ENCODE measurements at places on chromosomes 2 and 18.

DNA sequence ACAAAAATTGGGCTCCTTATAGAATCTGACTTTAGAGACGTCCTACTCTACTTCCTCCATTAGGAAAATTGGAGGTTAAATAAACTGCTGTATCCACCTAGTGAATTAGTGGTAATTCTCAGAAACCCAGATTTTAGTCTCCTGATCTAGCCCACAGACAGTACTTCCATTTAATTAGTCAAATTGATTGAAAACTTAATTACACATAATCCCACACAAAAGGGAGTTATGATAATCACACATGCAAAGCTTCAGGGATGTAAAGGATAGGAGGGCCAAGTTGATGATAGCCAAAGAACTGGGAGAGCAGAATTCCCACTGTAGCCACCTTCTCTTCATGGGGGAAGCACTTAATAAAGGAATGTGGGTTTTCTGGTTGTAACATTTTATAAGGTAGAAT, 471.9 kb downstream of the TMEM182 start:
- no peak overlapping the region for H3K4me3 ChIP-seq
- no peaks in the 10 kb centered on the region for H3K4me1 ChIP-seq
- DNase-seq, result no peak
- no peaks in the 10 kb centered on the region for H3K27me3 ChIP-seq

- no peaks in the 10 kb centered on the region for H3K4me1 ChIP-seq
- no peaks in the 10 kb centered on the region for H3K36me3 ChIP-seq
- no peak overlapping the region for H3K4me3 ChIP-seq
- no peak for DNase-seq
- no peak overlapping the region for H3K27ac ChIP-seq
Measured at GRCh38 chr2:27527182-27527581, 30.5 kb downstream of the GCKR start.

- no peaks in the 10 kb centered on the region for H3K27me3 ChIP-seq
- H3K36me3 ChIP-seq, result no peaks in the 10 kb centered on the region
Measured at GRCh38 chr2:232498452-232498851, 10.8 kb upstream of the ECEL1 start.

- no peaks in the 10 kb centered on the region for H3K4me1 ChIP-seq
- H3K36me3 ChIP-seq, result no peaks in the 10 kb centered on the region
- DNase-seq, result no peak
- H3K4me3 ChIP-seq, result no peak overlapping the region
Measured at GRCh38 chr2:138103156-138103555, 138.9 kb downstream of the HNMT start.

DNA sequence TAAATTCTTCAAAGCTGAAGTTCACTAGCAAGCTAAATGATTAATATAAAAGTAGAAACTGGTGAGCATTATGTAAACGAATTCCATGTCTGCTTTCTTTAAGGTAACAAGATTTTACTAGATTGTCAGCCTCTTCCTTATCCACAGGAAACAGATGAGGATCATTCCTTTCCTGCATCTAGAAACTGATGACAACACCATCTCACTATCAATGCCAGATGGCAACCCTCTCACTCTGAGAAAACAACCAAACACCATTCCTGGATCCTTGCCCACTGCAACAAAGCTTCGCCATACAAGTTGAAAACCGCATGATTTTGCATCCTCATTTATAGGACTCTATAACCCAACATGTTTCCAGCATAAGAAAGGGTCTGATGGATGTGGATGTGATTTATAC, 122.9 kb downstream of the ZNF521 start:
- no peaks in the 10 kb centered on the region for H3K27me3 ChIP-seq
- no peak overlapping the region for H3K27ac ChIP-seq
- no peak for DNase-seq
- no peaks in the 10 kb centered on the region for H3K4me1 ChIP-seq
- H3K4me3 ChIP-seq, result no peak overlapping the region

- H3K4me3 ChIP-seq, result no peak overlapping the region
- H3K27ac ChIP-seq, result no peak overlapping the region
- H3K27me3 ChIP-seq, result no peaks in the 10 kb centered on the region
- no peaks in the 10 kb centered on the region for H3K4me1 ChIP-seq
- peak; percentile 13 for DNase-seq
- H3K36me3 ChIP-seq, result no peaks in the 10 kb centered on the region
Measured at GRCh38 chr2:136225950-136226835, 108.2 kb upstream of the CXCR4 start.

GRCh38 chr2:54074606-54075341, 40.6 kb upstream of the ACYP2 start:
- H3K4me1 ChIP-seq, result peaks cover 5% of the 10 kb centered on the region
- H3K4me3 ChIP-seq, result no peak overlapping the region
- no peaks in the 10 kb centered on the region for H3K36me3 ChIP-seq
- H3K27ac ChIP-seq, result no peak overlapping the region

DNA sequence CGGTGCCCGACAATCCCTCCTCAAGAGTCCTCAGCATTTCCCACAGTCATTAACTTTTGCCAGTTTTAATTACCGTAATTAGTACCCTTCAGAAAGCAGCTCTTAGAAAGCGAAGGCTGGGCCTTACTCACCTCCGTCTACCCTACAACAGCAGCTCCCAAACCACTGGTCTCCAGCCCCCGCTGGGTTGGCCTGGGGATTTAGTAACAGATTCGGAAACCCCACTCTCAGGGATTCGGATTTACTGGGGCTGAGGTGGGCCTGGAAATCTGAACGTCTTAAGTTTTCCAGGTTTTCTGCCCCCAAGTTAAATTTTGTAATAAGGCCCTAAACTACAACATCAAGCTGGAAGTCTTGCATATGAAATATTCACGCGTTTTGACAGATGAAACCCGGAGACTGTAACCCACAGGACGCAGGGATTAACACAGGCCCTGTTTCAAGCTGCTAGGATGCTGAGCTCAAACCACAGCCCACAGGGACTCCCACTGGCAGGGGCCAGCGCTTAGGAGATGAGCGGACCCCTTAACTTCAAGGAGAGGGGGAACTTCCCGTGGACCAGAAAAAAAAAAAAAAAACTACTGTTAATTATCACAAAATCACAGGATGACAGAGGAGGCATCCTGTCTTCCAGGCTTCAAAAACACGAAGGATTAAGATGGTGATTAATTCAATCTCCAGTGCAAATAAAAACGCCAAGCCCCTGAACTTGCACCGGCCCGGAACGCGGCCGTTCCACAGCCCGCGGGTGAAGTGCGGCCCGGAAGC, 985 bp downstream of the ILKAP start:
- H3K27ac ChIP-seq, result peak overlapping the region; percentile 75
- H3K27me3 ChIP-seq, result no peaks in the 10 kb centered on the region
- peaks cover 55% of the 10 kb centered on the region for H3K4me1 ChIP-seq
- H3K36me3 ChIP-seq, result no peaks in the 10 kb centered on the region
